ENCODE measurements at places on chromosomes 11 and 22. TPM values are rescaled to one million over a fixed set of nuclear protein-coding genes. Genes with fewer than 3 reads are reported as not detected.

Gene PHF5A
- total RNA-seq, result 69.2 TPM

Gene ZP1
- not detected for total RNA-seq

Gene NNMT
- total RNA-seq, result not detected

Gene MMP1
- total RNA-seq, result not detected

Gene PHF21B
- total RNA-seq, result 0.83 TPM

Gene APOBEC3F
- 49.0 TPM for total RNA-seq

Gene OR52N4
- total RNA-seq, result 2.4 TPM

Gene APOA5
- not detected for total RNA-seq

Gene KCNJ1
- not detected for total RNA-seq

Gene TTC9C
- total RNA-seq, result 68.9 TPM

Gene SCUBE1
- total RNA-seq, result 0.14 TPM

Gene RAB39A
- not detected for total RNA-seq

Gene MPZL2
- 12.9 TPM for total RNA-seq

Gene CYP2D6
- 6.8 TPM for total RNA-seq
